ENCODE measurements at places on chromosomes 11 and 22.

DNA sequence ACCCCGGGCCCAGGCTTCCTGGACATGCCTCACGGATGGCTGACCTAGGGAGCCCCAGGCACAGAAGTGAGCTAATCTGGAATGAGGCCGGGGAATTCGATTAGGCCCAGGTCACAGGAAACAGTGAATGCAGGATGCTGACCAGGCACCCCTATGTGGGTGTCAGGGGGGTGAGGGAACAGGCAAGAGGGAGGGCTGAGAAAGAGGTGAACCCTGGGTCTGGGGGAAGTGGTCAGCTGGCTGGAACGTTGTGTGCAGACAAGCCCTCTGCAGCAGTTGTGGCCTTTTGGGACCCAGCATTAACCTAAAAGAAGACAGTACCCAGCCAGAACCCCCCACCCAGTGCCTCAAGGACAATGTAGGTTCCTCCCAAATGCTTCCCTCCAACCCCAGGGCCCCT lies 8.1 kb downstream of the SERHL2 start:
- no peak for DNase-seq

DNA sequence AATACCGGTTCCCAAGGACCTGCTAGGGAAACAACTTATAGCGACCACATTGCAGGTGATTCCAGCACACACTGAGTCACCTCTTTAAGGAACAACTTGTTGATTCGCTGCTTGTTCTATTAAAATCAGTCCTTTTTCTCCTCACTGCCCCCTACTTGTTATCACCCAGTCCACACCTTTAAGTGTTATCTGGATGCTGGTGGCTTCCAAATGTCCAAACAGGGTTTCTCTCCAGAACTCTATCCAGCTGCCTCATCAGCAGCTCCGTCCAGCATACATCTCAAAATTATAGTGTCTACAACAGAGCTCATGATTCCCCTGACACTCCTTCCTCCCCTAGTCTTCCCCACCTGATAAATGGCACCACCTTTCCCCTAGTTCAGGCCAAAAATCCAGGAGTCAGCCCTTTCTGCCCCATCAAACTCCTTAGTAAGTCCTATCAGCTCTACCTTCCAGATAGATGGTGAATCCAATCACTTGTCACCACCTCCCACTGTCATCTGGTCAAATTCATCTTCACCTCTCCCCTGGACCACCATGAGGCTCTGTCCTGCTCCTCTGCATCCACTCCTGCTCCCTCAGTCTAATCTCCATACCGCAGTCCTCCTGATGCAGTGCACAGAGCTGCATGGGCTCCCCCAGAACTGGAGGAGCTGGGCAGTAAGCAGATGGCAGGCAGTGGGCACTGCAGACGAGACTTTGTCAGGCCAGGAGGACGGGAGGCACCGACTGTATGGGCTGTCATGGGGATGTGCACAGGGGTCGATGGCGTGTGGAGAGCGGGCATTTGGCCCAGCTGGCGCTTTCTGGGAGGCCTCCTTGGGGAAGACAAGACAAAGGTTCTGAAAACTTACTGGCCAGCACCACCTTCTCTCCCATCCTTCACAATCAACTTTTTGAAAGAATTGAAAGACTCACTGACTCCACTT lies 19.3 kb downstream of the IL10RA start:
- no peak for DNase-seq

GRCh38 chr11:58024601-58025091 lies 965 bp downstream of the OR9Q1 start:
- no peak for DNase-seq

GRCh38 chr22:38304526-38304925 lies 12.7 kb downstream of the CSNK1E start:
- DNase-seq, result no peak

GRCh38 chr11:30454111-30454510 lies 131.2 kb downstream of the ARL14EP start:
- peak; percentile 13 for DNase-seq

DNA sequence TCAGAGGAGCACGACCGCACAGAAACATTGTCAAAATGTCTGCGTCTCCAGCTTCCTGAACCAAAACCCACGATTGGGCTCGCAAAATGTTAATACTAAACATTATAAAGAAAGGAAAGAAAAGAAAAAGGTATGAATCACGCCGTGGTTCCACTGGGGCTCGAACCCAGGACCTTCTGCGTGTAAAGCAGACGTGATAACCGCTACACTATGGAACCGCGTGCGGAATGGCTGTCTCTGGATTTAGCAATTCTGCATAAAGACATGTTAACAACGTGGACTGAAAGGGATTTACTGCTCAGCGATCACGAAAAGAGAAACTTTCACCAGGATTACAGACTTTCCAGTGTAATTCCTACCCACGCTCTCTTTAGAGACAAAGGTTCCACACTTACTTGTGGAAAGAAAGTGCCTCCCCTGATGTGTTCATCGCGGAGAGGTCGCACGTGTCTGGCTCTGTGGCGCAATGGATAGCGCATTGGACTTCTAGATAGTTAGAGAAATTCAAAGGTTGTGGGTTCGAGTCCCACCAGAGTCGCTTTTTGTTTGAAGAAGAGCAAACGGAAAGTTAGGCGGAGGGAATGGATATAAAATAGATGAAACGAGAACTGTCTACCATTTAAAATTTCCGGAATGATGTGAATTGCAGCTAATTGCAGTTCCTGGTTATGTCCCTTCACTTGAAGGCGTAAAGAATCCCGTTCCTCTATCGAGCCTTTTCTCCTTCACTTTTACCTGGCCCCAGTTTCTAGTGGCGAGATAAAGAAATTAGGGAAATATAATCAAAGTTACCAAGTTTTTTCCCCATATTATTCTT lies 39.7 kb downstream of the OR4D9 start:
- DNase-seq, result peak; percentile 91

- DNase-seq, result peak; percentile 78
Measured at GRCh38 chr22:46476547-46476941, 60.9 kb downstream of the CELSR1 start.

DNA sequence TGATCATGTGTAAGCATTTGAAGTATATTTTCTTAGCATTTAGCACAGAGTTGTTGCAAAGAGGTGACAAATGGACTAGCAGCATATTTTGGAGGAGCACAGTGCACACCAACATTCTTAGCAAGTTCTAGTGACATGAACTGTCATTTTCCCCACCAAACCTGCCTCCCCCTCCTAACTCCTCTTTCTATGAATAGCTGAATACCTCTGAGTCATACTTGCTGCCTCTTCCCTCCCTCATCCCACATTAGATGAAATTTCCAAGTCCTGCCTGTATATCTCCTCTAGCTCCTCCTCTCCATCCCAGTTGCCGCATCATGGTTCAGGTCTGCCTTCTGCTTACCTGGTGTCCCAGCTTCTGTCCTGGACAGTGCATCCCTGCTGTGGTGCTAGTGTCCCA lies 7.2 kb downstream of the OSBP2 start:
- DNase-seq, result no peak

GRCh38 chr11:92340839-92341238 lies 116.2 kb downstream of the FAT3 start:
- no peak for DNase-seq

GRCh38 chr11:65246506-65246905 lies 15.3 kb upstream of the POLA2 start:
- DNase-seq, result no peak

DNA sequence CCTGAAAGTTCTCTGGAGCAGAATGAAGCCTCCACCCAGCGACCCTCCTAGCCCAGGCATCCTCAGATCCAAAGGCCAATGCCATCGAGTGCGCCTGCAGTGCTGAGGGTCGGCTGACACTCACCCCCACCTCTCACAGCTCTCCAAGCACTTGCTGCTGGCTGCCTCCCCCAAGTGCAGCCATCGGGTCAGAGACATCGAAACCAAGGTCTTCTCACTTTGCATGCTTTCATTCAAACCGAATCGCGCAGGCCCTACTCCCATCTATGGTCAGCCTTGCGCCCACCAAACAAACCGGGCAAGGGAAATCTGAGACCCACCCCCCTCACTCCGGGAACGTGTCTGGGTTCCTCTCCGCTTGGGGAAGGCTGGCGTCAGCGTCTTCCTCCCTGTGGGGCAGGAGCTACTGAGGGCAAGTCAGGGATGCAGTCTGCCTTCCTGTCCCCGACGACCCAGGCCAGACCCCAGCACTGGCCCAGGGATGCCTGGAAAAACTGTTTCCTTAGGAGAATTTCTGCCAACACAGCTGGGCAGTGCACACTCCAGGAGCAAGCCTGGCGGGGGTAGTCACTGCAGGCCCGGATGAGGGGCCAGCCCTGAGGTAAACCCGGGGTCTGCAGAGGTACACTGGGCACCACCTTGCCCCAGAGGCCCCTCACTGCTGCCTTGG lies 7.0 kb downstream of the WNT7B start:
- DNase-seq, result no peak

GRCh38 chr11:33225371-33225770 lies 31.8 kb upstream of the HIPK3 start:
- DNase-seq, result no peak

DNA sequence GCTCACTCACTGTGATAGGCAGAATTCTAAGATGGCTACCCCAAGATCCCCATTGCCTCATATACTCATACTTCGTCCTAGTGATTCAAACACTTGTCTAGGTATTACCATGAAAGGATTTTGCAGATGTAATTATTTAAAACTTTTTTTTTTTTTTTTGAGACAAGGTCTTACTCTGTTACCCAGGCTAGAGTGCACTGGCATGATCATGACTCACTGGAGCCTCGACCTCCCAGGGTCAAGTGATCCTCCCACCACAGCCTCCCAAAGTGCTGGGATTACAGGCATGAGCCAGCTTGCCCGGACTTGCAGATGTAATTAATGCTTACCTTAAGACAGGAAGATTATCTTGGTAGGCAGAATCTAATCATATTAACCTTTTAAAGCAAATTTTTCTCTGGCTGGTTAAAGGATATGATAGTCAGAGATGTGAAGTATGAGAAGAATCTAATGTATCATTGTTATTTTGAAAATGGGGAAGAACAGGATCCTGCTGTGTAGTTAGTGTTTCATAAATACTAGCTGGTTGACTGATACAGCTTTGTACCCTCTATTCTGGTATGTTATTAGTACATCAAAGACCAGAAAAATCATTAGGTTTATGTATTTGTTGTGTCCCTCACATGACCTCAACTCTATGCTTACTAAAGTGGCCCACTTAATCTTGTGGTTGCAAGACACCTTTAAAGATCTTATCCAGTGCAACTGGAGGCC lies 35.5 kb downstream of the C2CD3 start:
- DNase-seq, result no peak

- peak; percentile 34 for DNase-seq
Measured at GRCh38 chr11:120229451-120230424, 10.2 kb upstream of the POU2F3 start.

- no peak for DNase-seq
Measured at GRCh38 chr22:36077271-36077670, 48.6 kb upstream of the RBFOX2 start.

GRCh38 chr11:3123305-3123704 lies 41.8 kb downstream of the OSBPL5 start:
- no peak for DNase-seq

DNA sequence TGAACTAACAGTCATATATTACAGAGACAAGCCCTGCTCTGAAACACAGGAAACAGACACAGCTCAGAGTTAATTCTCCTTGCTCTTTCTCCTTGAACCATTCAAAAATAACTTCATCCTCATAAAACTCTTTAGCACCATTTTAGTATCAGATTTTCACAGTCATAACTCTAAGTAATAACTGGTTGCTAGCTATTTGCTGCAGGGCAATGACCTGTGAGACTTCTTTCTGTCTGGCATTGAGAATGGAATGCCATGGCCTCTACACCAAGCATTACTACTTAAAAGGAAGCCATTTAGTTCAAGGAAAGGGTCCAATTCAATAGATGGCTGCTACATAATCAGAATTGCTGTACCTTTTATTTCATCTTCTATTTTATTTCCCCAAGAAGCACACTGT lies 186.6 kb upstream of the CCDC90B start:
- DNase-seq, result no peak

GRCh38 chr11:86210898-86211297 lies 33.7 kb upstream of the EED start:
- no peak for DNase-seq

GRCh38 chr11:107076832-107077231 lies 58.6 kb upstream of the GUCY1A2 start:
- no peak for DNase-seq

- no peak for DNase-seq
Measured at GRCh38 chr11:129373489-129373953, 2.1 kb upstream of the BARX2 start.

GRCh38 chr11:118214210-118214914 lies 10.4 kb downstream of the JAML start:
- peak; percentile 100 for DNase-seq

DNA sequence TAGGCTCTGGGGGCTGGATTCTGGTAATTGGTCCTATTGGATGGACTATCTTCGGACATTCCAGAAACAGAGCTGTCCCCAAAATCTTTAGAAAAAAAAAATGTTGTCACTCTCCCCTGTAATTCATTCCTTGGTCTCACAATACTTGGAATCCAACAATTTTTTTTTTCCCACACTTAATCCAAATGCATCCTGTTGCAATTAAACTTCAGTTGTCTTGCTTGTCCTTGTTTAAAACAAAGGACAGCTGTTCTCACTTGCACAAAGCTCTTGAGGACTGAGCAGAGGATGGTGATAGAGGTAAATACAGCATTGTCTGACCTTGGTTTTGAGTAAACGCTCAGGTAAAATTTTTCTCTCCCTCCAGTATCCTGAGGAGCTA lies 75.3 kb downstream of the SC5D start:
- DNase-seq, result no peak

DNA sequence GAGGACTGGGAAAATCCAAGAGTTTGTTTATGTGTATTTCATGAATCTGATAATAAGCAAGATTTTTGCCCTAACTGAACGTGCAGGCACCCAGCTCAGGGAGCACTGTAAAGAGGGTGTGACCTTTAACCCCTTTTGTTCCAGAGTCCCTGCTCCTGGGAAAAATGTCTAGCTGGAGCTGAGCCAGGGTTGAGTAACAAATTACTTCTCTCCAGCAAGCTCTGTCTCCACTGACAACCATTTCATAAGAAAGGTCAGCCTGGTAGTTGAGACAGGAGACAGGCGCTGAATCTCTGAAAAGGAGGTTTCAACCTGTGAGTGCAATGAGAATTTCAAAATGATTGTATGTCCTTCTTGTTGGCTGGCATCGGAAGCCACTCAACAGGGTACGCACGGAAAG lies 156.4 kb upstream of the NARS2 start:
- DNase-seq, result no peak

DNA sequence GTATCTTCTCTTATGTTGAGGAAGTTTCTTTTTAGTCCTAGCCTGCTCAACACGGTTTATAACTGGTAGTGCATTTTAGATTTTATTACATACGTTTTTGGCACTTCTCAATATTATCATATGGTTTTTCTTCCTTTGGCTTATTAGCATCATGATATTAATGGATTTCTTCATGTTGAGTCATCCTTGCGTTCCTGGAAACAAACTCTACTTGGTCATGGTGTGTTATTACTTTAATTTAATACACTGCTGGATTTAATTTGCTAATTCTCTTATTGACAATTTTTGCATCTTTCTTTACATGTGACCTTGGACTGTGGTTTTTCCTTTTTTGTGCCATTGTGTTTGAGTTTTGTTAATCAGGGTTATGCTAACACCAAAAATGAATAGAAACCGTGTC lies 20.5 kb downstream of the IGF2 start:
- no peak for DNase-seq

GRCh38 chr22:49427941-49428340 lies 399.7 kb downstream of the BRD1 start:
- DNase-seq, result no peak
